Mesothelial cell of epicardium (in vitro differentiated cells): ENCODE measurements at places on chromosomes 3 and 15.

DNA sequence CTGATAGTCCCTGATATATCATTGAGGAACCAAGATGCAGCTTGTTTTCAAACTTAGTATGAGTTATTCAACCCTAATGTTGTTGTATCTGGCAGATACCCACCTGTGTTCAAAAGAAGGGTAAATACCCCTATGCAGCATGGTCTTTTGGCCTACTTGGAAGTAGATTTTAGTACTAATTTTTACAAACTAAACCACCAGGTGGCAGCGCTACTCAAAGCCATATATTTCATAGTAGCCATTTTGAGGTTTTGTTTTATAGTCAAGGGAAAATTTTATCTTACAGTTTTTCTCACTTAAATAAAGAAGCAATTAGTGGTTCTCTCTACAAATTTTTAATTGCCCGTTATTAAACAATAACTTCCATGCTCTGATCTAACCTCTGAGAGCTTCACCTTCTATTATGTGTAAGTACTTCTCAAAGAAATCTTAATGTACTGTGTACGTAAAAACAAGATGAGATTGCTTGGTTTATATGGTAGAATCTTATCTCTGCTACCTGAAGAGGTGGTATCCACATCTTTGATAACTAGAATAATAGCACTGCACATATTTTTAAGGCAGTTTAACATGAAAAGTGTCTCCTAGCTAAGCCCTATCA is 31.5 kb upstream of the MLF1 start:
- no peak overlapping the region for H3K27ac ChIP-seq
- H3K4me3 ChIP-seq: no peak overlapping the region
- H3K36me3 ChIP-seq: peaks cover 3% of the 10 kb centered on the region
- DNase-seq: no peak
- no peaks in the 10 kb centered on the region for H3K27me3 ChIP-seq

- H3K36me3 ChIP-seq: no peaks in the 10 kb centered on the region
- no peak overlapping the region for H3K27ac ChIP-seq
- no peaks in the 10 kb centered on the region for H3K27me3 ChIP-seq
- DNase-seq: no peak
- H3K4me1 ChIP-seq: peaks cover 6% of the 10 kb centered on the region
Observed at GRCh38 chr15:96756146-96756545, 425.6 kb downstream of the NR2F2 start.

- no peaks in the 10 kb centered on the region for H3K36me3 ChIP-seq
- peak overlapping the region; percentile 68 for H3K4me3 ChIP-seq
- no peak overlapping the region for H3K27ac ChIP-seq
- peaks cover 24% of the 10 kb centered on the region for H3K4me1 ChIP-seq
- peak; percentile 73 for DNase-seq
- H3K27me3 ChIP-seq: peaks cover 17% of the 10 kb centered on the region
Observed at GRCh38 chr15:29674661-29675533, 147.4 kb downstream of the TJP1 start.

DNA sequence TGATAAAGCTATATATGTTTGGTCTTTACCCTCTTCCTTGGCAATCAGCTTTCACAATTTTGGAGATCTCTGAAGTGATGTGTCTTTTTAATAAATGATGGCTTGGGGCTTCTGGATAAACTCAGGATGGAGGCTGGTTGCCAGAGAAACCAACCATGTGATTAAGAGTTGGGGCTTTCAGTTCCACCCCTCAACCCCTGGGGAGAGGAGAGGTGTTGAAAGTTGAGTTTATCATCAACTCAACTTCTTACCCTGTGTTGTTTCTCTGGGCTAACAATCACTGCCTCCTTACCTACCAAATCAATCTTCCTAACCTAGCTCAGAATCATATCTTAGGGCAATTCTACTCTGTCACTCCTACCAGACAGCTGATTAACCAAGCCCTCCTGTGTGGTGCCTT is 735.8 kb downstream of the ZPLD1 start:
- peaks cover 3% of the 10 kb centered on the region for H3K27me3 ChIP-seq
- H3K4me1 ChIP-seq: peaks cover 3% of the 10 kb centered on the region
- H3K4me3 ChIP-seq: no peak overlapping the region
- H3K36me3 ChIP-seq: no peaks in the 10 kb centered on the region
- no peak for DNase-seq

GRCh38 chr3:42739401-42740158 is 33.5 kb downstream of the CCDC13 start:
- DNase-seq: no peak
- peaks cover 1% of the 10 kb centered on the region for H3K27me3 ChIP-seq
- no peaks in the 10 kb centered on the region for H3K36me3 ChIP-seq
- peaks cover 9% of the 10 kb centered on the region for H3K4me1 ChIP-seq
- no peak overlapping the region for H3K4me3 ChIP-seq

- H3K4me1 ChIP-seq: peaks cover 8% of the 10 kb centered on the region
- H3K27me3 ChIP-seq: no peaks in the 10 kb centered on the region
- no peak for DNase-seq
- no peak overlapping the region for H3K4me3 ChIP-seq
- H3K27ac ChIP-seq: no peak overlapping the region
- no peaks in the 10 kb centered on the region for H3K36me3 ChIP-seq
Observed at GRCh38 chr3:165613014-165613413, 224.2 kb downstream of the BCHE start.

- no peak overlapping the region for H3K27ac ChIP-seq
- H3K27me3 ChIP-seq: no peaks in the 10 kb centered on the region
- H3K4me3 ChIP-seq: no peak overlapping the region
Observed at GRCh38 chr3:196174652-196175051, 36.5 kb downstream of the ZDHHC19 start.

- no peak for DNase-seq
- peaks cover 10% of the 10 kb centered on the region for H3K27me3 ChIP-seq
- no peak overlapping the region for H3K4me3 ChIP-seq
- peaks cover under 1% of the 10 kb centered on the region for H3K4me1 ChIP-seq
- H3K27ac ChIP-seq: no peak overlapping the region
Observed at GRCh38 chr3:46655271-46655670, 38.2 kb downstream of the ALS2CL start.

DNA sequence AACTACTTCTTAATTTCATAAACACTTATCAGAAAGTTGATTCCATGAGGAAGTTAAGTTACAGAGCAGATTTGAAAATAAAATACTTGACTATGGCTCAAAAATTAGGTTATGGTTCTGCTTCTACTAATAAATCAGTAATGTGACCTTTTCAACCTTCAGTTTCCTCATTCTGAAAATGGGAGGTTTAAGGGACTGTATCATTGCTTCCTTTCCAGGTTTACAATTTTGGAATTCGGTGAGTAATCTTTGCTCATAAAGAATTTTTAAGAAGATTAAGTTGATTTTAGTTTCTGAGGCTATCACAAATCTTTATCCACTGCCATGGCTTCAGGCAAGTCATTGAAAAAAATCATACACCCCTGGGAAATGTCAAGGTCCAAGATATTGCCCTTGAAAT is 1061.2 kb downstream of the DIPK2A start:
- no peak for DNase-seq
- H3K4me3 ChIP-seq: no peak overlapping the region
- no peak overlapping the region for H3K27ac ChIP-seq
- H3K27me3 ChIP-seq: no peaks in the 10 kb centered on the region
- H3K4me1 ChIP-seq: peaks cover 4% of the 10 kb centered on the region

DNA sequence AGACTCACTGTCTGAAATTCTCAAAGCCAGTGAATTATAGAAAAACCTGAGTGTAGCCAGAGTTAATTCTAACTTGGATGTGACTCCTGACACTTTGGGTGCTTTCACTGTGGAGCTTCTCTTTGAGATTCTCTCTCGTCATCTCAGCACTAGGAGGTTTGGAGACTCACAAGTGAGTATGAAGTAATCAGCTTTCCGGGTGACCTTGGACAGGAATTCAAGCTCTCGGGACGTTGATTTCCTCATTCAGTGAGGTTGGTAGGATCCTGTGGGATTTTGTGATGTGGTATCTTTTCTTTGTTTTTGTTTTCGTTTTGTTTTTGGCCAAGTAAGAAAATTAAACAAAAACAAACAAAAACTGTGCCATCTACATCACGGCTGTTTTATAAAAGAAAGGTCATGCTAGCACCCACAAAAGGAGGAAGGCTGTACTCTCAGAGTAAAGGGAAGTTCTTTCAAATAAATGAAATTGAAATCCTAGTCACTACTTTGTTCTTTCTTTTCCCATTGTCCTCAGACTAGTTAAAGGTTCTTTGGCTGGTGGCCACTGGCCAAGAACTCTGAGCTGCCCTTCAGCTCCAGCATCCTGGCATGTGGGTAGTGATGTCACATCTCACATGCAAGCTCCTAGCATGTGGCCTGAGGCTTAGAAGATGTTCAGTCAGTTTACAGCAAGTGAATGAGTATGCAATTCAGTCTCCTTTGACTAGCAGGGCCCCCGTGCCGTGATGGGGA is 263.3 kb upstream of the TPM1 start:
- no peak for DNase-seq
- H3K4me1 ChIP-seq: peaks cover 35% of the 10 kb centered on the region
- no peak overlapping the region for H3K27ac ChIP-seq
- no peaks in the 10 kb centered on the region for H3K27me3 ChIP-seq
- H3K4me3 ChIP-seq: no peak overlapping the region

DNA sequence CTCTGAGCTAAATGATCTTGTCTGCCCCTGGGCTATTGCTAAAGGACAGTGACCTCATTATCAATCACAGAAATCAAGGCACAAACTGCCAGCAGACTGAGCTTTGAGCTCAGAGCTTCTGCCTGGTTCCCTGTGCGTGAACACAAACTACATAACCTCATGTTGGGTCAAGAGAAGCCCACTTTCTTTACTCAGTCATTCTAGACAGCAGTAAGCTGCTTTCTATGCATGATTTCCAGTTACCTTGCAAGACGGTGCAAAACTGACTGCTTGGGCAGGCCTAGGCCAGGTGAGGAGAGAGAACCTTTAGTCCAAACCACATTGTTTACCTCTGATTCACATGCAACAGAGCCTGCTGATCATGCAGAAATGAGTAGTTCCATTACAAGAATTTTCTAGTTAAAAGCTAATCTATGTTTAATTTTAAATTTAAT is 75.1 kb downstream of the ARRDC4 start:
- DNase-seq: no peak
- peaks cover 2% of the 10 kb centered on the region for H3K27me3 ChIP-seq
- H3K36me3 ChIP-seq: no peaks in the 10 kb centered on the region
- H3K4me3 ChIP-seq: no peak overlapping the region

- H3K27ac ChIP-seq: no peak overlapping the region
- DNase-seq: no peak
- H3K27me3 ChIP-seq: no peaks in the 10 kb centered on the region
- no peaks in the 10 kb centered on the region for H3K36me3 ChIP-seq
- H3K4me1 ChIP-seq: peaks cover 10% of the 10 kb centered on the region
- no peak overlapping the region for H3K4me3 ChIP-seq
Observed at GRCh38 chr3:65070968-65071367, 383.2 kb upstream of the ADAMTS9 start.

GRCh38 chr3:4703054-4703480 is 209.9 kb downstream of the ITPR1 start:
- no peaks in the 10 kb centered on the region for H3K27me3 ChIP-seq
- no peak for DNase-seq
- H3K4me3 ChIP-seq: no peak overlapping the region
- H3K4me1 ChIP-seq: no peaks in the 10 kb centered on the region
- H3K36me3 ChIP-seq: peaks cover 9% of the 10 kb centered on the region

DNA sequence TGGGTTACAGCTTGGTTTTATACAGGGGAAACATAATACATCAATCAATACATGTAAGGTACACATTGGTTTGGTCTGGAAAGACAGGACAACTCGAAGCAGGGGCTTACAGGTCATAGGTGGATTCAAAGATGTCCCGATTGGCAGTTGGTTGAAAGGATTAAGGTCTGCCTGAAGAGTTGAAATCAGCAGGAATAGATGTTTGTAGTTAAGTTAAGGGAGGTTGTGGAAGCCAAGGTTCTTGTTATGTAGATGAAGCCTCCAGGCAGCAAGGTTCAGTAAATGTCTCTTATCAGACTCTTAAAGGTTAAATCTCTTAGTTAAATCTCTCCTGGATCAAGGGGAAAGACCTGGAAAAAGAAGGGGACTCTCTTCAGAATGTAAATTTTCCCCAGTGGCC is 58.4 kb upstream of the MINAR1 start:
- no peaks in the 10 kb centered on the region for H3K27me3 ChIP-seq
- H3K27ac ChIP-seq: peak overlapping the region; percentile 28
- no peaks in the 10 kb centered on the region for H3K36me3 ChIP-seq
- no peak overlapping the region for H3K4me3 ChIP-seq
- no peak for DNase-seq
- H3K4me1 ChIP-seq: peaks cover 42% of the 10 kb centered on the region

- peaks cover 34% of the 10 kb centered on the region for H3K36me3 ChIP-seq
- no peak for DNase-seq
- no peak overlapping the region for H3K27ac ChIP-seq
- no peaks in the 10 kb centered on the region for H3K4me1 ChIP-seq
- H3K27me3 ChIP-seq: no peaks in the 10 kb centered on the region
- no peak overlapping the region for H3K4me3 ChIP-seq
Observed at GRCh38 chr3:121698901-121699300, 38.2 kb upstream of the HCLS1 start.

- no peaks in the 10 kb centered on the region for H3K4me1 ChIP-seq
- no peak overlapping the region for H3K27ac ChIP-seq
- H3K4me3 ChIP-seq: no peak overlapping the region
- H3K36me3 ChIP-seq: peaks cover 25% of the 10 kb centered on the region
Observed at GRCh38 chr15:79837846-79838245, 59.0 kb downstream of the MTHFS start.

GRCh38 chr3:114727373-114727772 is 419.7 kb downstream of the ZBTB20 start:
- H3K27ac ChIP-seq: no peak overlapping the region
- no peaks in the 10 kb centered on the region for H3K36me3 ChIP-seq
- DNase-seq: no peak
- no peaks in the 10 kb centered on the region for H3K27me3 ChIP-seq
- H3K4me1 ChIP-seq: peaks cover 3% of the 10 kb centered on the region

GRCh38 chr3:190773948-190774347 is 88.5 kb downstream of the GMNC start:
- H3K27ac ChIP-seq: no peak overlapping the region
- no peaks in the 10 kb centered on the region for H3K27me3 ChIP-seq
- DNase-seq: no peak
- peaks cover 4% of the 10 kb centered on the region for H3K36me3 ChIP-seq

- H3K27ac ChIP-seq: no peak overlapping the region
- no peak for DNase-seq
- H3K4me1 ChIP-seq: peaks cover 12% of the 10 kb centered on the region
- H3K36me3 ChIP-seq: no peaks in the 10 kb centered on the region
Observed at GRCh38 chr3:195197765-195198425, 73.1 kb downstream of the XXYLT1 start.
